Forelimb muscle (tissue), 1 donor: ENCODE measurements at places on chromosomes 1 and 21.

DNA sequence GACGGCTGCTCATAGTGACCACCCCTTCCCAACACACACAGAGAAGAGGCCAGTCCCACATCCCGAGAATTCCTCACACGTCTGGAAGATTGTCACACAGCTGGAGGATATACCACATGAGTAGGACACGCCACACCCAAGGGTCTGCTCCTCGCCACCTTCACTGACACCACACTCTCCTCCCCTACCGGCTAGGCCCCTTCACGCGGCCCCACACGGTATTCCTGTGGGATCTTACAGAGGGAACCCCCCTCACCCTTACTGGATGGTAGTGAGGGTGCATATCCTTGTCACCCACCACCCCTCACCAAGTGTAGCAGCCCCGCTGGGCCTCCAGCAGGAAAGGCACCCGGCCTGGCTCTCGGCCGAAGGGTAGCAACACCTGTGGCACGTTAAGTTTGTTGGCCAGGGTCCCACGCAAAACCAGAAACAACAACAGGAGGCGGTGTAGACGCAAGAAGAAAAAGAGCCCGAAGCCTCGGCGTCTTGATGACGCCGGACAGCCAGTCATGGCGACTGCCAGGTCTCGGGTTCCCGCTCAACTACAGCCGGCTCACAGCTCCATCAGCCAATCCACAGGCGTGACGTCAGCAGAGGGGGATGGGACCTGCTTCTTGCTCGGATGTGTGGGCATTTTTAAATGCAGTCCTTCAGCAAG lies at the start of gene NUP210L:
TSS of gene NUP210L (minus strand) at position 540 of the 658 bp plus-strand sequence.
- DNase-seq, result no peak

DNA sequence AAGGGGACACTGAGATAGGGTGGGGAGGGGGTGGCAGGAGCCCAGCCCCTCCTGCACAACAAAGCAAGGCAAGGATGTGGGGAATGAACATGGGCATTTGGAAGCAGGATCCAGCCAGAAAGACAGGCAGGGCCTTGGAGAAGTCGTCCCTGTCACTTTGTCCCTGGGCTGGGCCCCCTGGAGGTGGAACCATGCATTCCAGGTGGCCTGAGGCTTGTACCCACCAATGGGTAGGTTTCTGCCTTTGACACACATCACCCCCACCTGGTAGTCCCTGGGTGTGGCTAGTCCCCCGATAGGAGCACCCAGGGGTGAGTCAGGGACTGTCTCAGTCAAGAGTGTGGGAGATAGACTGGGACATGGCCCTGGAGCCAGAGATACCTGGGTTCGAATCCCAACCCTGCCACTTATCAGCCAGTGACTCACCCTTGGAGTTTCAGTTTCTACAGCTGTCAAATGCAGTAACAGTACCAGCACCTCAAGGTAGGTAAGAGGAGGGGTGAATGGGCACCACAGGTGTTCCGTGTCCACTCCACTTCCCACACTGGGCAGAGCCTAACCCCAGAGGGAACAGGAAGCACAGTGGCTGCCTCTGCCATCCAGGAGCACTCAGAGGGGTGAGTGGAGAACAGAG lies 10.0 kb downstream of the PLA2G2D start:
- no peak for DNase-seq

DNA sequence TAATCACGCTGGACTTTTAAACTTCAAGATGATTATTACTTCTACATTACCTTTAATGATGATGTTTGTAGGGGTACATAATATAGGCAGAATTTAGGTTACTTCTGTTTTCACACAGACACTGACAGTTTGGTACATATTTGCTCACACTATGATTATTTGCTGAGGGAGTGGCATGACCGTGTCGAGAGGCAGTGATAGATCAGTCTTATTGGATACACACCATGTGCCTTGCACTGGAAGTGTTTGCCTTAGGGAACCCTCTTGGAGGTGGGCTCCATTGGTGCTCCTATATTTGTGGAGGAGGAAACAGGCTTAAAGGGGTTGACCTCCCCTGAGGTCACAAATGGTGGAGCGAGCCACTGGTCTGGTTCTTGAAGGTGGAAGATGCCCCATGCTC lies 132.1 kb downstream of the PRDM2 start:
- no peak for DNase-seq

- DNase-seq, result no peak
Observed at GRCh38 chr1:5235355-5235899, 581.0 kb downstream of the AJAP1 start.

DNA sequence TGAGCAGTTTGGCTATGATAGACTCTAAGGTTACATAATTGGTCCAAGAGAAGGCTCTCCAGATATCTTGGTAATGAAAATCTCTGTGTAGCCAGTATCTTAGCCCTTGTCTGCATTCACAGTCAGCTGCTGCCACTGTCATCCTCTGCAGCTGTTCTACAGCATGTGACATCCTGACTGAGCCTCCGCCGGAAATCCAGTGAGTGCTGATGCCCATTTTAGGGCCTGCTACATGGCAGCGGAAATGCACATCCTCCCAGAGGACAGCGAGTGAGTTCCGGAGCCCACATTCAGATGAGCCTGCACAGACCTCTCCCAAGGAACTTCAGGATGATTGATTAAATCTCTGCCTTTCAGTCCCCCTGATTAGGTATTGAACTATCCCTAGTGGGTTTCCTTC lies 237.1 kb downstream of the HHIPL2 start:
- peak; percentile 43 for DNase-seq

GRCh38 chr1:199490769-199491527 lies 536.6 kb upstream of the NR5A2 start:
- no peak for DNase-seq

DNA sequence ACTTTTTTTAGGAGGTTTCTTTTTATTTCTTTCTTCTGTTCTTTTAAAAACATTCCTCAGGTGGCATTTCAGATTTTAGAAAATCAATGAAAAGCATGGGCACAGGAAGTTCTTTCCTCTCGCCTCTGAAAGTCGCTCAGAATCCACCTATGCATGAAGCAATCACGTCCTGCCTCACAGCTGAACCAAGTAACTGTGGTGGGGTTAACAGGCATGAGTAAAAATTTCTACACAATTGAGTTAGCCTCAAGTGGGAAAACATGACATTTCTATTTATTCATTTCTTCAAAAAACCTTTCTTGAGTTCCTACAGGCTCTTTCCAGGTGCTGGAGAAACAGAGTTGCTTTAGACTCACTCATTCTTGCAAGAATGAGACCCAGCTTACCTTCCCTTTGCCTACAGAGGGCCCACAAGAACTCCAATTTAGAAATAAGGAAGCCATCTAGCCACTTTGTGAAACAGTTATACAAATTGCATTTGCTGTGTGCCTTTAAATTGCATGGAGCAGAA lies 508.9 kb upstream of the PKN2 start:
- DNase-seq, result no peak

DNA sequence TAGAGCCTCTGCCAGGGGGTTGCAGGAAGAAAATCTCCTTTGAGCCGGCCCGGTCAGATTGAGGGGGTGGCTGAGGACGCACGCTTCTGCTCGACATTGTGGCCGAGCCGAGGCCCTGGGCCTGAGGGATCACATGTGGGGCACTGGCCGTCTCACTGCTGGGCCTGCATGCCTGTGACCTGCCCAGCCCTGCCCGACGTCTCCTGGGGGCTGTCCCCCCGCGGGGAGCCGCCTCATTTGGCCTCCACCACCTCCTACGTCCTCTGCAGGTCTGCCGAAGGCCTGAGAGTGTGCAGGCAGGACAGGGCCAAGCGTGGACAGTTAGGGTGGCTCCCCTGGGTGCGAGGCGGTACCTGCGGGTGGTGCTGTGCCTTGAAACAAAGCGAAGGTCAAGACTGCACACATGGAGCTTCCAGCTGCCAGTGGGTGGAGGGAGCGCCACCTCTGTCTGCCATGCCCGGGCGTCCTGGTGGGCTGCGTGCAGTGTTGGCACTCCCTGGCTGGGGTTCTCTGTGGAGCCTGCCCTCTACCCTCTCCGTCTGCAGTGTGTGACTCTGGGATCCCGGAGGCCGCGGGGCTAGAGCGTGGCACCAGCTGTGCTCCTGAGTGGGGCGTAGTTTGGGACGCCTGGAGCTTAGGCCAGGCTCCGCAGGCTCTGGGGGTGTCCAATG lies 51.7 kb downstream of the PCNT start:
- DNase-seq, result no peak

DNA sequence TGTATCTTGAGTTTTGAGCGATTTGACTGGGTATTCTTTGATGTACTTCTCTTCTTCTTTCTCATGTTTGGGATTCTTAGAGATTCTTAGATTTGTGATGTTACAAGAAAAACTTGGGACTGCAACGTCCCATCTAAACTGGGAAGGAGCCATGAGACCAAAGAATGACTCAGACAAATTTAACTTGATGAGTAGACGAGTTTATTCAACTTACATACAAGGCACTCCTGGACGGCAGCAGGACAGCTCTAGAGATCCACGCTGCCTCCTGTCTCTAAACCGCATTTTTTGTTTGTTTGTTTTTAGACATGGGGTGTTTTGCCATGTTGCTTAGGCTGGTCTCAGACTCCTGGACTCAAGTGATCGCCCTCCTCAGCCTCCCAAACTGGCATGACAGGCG lies 137.1 kb downstream of the PIK3R3 start:
- DNase-seq, result no peak

DNA sequence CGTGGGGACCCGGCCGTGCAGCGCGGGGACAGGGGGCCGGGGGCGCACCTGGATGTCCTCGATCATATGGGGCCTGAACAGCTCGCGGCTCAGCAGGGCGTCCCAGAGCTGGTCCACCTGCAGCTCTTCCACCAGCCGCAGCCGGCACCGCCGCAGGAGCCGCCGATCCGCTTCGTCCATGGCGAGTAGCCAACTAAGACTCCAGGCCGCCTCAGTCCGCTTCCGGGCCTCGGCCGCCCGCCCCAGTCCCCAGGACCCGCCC lies at the start of gene CASP9:
TSS of gene CASP9 (minus strand) at position 195 of the 262 bp plus-strand sequence. CDS start at position 180, 15 bp downstream.
- no peak for DNase-seq

- DNase-seq, result no peak
Observed at GRCh38 chr1:161086457-161086856, 2.9 kb downstream of the NECTIN4 start.

GRCh38 chr1:222171005-222171404 lies 376.9 kb downstream of the HHIPL2 start:
- no peak for DNase-seq
